ENCODE measurements at places on chromosomes 3 and 15.
A peak's percentile ranks its signal among the peaks of the same experiment; 100 is the strongest.

- no peak for DNase-seq
Measured at GRCh38 chr3:16379838-16380237, 114.8 kb downstream of the OXNAD1 start.

DNA sequence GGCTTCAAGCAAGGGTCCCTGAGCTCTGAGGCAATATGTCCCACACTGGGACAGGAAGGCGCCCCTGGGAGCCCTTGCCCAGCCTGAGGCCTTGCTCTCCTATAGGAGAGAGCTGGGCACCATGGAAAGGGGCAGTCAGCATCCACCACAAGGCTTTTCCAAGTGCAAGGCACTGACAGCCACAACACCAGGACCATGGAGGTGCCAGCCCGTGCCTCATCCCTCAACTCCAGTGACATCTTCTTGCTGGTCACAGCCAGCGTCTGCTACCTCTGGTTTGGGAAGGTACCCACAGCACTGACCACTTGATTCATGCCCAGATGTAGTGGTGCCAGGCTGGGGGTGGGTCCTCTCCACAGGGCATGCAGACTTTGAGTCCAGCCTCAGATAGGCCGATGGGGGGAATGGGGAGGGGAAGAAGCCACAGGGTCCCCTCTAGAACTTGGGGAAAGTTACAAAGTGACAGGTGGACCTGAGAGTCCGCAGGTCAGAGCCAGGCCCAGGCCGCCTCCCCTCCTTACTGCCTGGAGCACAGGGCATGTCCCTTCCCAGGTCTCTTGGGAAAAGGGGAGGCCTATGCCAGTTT is 11.8 kb downstream of the VILL start:
- DNase-seq = no peak

- no peak for DNase-seq
Measured at GRCh38 chr3:107068980-107069379, 308.3 kb upstream of the CCDC54 start.

DNA sequence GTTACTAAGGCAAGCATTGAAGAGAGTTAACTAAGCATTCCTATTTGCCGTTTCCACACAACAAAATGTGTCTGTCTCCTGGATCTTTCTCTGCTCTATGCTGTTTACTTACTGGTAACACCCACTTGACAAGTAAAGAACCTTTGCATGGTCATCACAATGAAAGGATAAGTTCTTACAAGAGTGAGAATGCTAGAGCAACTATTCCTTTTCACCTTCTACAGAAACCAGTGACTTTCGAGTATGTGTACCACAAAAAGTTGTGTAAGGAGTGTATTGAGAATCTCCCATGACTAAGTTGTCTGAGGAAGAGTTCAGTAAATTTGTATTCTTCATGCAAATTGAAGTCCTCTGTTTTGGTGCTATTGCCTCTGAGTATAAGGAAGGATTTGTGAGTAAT is 10.8 kb downstream of the TIPARP start:
- no peak for DNase-seq

- no peak for DNase-seq
Measured at GRCh38 chr3:185582236-185582635, 3.9 kb upstream of the SENP2 start.

- no peak for DNase-seq
Measured at GRCh38 chr3:59727902-59728586, 678.2 kb upstream of the CFAP20DC start.

DNA sequence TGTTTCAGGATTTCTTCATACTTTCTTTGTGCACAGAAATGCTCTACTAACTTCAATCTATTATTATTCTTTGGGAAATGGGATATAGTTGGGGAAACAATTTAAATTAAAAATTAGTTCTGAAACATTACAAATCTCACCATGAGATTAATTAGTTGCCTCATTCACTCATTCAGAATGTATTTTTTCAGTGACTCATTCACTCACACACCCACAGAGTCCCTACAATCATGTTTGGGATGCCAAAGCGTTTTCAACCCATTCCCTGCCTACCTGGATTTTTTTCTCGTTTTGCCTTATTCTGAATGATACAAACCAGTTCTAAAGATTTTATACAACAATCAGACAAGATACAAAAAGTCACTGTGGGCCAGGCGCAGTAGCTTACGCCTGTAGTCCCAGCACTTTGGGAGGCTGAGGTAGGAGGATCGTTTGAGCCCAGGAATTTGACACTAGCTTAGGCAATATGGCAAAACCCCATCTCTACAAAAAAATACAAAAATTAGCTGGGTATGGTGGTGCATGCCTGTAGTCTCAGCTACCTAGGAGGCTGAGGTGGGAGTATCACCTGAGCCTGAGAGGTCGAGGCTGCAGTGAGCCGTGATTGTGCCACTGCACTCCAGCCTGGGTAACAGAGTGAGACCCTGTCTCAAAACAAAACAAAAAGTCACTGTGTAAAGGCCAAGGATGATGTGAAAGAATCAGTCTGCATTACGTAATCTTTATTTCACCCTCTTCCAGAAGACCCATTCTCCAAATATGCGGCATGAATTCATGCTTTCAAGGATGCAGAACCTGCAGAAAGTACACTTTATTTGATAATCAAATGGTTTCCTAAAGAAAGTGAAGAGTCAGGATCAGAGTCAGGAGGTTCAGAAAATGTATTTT is 34.8 kb upstream of the ARHGEF3 start:
- DNase-seq = no peak

- DNase-seq = no peak
Measured at GRCh38 chr3:123486460-123486859, 37.6 kb upstream of the ADCY5 start.

GRCh38 chr15:71129669-71130068 is 14.4 kb downstream of the THSD4 start:
- no peak for DNase-seq

GRCh38 chr3:123713211-123713610 is 128.4 kb upstream of the HACD2 start:
- no peak for DNase-seq

- DNase-seq = no peak
Measured at GRCh38 chr3:72614394-72615074, 233.7 kb downstream of the SHQ1 start.

- peak; percentile 48 for DNase-seq
Measured at GRCh38 chr15:49145651-49146609, 9.5 kb downstream of the COPS2 start.

All from CD4-positive, alpha-beta T cell treated with Interleukin-4 for 4 hours (primary cell).